Left renal pelvis (tissue), 4 donors: ENCODE measurements at places on chromosomes 11 and 22.

DNA sequence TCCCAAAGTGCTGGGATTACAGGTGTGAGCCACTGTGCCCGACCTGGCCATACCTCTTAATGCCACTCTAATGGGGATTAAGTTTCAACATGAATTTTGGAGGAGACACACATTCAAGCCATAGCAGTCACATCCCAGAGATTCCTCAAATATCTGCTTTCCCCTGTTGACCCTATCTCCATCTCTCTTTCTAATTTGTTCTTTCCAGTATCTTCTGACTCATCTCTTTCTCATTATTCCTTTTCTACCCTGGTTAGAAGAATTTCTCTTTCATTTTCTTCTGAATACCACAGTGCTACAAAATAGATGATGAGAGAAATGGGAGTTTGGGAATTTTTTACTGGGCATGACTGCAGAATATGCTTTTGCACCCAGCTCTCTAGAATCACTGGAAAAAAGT, 5.1 kb downstream of the OR10V1 start:
- no peak for DNase-seq

- DNase-seq: no peak
These were observed 68.7 kb downstream of the ETS1 start for GRCh38 chr11:128518493-128519207.

- DNase-seq: peak; percentile 32
These were observed 897 bp downstream of the MAP6 start for GRCh38 chr11:75667831-75668450.

DNA sequence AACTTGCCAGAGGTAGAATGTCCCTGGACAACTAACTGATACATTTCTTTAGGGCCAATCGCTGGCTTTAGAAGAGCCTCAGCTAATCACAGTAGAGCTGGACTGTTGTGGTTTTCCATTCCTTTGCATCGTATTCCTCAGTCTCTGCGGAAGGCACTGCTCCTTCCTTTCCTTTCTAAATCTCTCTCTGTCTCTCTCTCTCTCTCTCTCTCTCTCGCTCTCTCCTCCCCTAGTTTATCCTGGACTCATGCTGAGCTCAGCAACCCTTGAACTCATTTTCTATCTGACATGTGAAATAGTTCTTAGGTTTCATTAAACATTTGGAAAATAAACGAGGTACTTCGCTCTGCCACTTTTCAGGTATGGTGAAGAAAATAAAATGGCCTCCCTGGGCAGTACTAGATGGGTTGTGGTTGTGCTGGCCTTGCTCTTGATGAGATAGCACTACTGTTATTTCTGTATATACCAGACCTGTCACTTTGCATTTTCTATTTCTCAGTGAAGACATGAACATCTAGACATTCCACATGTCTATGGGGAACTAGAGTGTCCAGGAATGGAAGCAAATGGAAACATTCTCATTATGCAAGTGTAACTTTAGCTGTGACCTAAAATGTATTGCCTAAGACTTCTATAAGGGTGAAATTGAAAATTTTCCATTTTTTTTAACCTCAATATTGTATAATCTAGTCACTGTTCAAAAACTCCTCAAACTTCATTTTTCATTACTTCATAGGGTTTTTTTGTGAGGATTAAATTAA, 12.0 kb upstream of the SESN3 start:
- no peak for DNase-seq
